ENCODE measurements at places on chromosomes 12 and 14. TPM values are rescaled to one million over a fixed set of nuclear protein-coding genes. Genes with fewer than 3 reads are reported as not detected.

Gene KLRG1
- 0.43 TPM for total RNA-seq

Gene USP44
- total RNA-seq: 5.2 TPM

Gene TAS2R9
- total RNA-seq: not detected

Gene KIF5A
- total RNA-seq: 1.3 TPM

Gene GUCY2C
- total RNA-seq: not detected

Gene DAO
- total RNA-seq: not detected

Gene CELA1
- not detected for total RNA-seq

Gene EML5
- 0.86 TPM for total RNA-seq

Gene PRH1
- total RNA-seq: 30.2 TPM

Gene ANO2
- total RNA-seq: 0.43 TPM

Gene GLIPR1L1
- total RNA-seq: not detected

Gene SMCO3
- total RNA-seq: under 0.01 TPM

Gene C1QL4
- total RNA-seq: not detected

Gene CCT2
- total RNA-seq: 330 TPM

Gene TRAFD1
- total RNA-seq: 47.5 TPM

Gene TMBIM6
- 506 TPM for total RNA-seq

Gene SERPINA4
- total RNA-seq: not detected

Gene FGD4
- total RNA-seq: 4.7 TPM

Gene LRTM2
- total RNA-seq: not detected

Gene NOP9
- total RNA-seq: 29.4 TPM

Gene PTPRR
- not detected for total RNA-seq

Gene ANKS1B
- 0.64 TPM for total RNA-seq

Gene AICDA
- not detected for total RNA-seq

Gene RD3L
- total RNA-seq: not detected

Gene SRRM4
- not detected for total RNA-seq

Gene VTI1B
- 45.1 TPM for total RNA-seq

Gene MTRFR
- 9.0 TPM for total RNA-seq
